ENCODE measurements at places on chromosomes 7 and 10.

DNA sequence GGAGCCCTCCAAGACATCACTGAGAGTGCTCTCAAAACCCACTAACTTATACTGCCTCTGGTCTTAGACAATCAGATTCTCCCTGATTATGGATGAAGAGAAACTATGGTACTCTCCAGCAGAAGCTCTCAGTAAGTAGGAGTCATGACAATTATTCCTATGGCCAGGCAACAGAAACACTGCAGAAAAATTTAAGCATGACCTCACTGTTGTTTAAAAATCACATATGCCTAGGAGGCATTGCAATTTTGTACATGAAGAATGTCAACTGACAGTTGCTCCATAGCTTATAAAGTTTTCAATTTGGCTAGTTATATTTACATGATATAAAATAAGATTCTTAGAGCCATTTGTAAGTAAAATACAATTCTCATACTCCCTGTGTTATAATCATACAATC, 105.9 kb upstream of the LSM8 start:
- no peak for DNase-seq

GRCh38 chr10:33295851-33296250, 38.6 kb downstream of the NRP1 start:
- no peak for DNase-seq

GRCh38 chr10:133419211-133419950, 5.0 kb downstream of the SPRN start:
- DNase-seq = no peak

- no peak for DNase-seq
Measured at GRCh38 chr10:86648704-86649427, 5.5 kb upstream of the OPN4 start.

GRCh38 chr7:90536449-90536848, 59.7 kb upstream of the CDK14 start:
- DNase-seq = no peak

- no peak for DNase-seq
Measured at GRCh38 chr10:85429126-85429525, 937.5 kb downstream of the GRID1 start.

DNA sequence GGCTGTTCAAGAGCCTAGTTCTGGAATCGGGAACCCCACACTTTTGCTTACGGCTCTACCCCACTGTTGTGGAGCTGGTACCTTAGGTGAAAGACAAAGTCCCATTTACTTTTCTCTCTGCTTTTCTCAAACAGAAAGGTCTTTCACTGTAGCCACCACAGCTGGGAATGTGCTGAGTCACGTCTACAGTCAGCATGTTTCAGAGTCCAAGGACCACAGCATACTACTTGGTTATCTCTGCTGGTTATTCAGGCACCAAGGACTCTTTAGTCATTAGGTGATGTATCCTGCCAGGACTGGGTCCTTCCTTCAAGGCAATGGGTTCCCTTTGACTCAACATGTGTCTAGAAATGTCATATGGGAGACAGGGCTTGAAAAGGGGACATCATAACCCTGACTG, 266.8 kb upstream of the STEAP1 start:
- DNase-seq = no peak

GRCh38 chr7:52406808-52407207, 628.6 kb upstream of the POM121L12 start:
- DNase-seq = no peak

DNA sequence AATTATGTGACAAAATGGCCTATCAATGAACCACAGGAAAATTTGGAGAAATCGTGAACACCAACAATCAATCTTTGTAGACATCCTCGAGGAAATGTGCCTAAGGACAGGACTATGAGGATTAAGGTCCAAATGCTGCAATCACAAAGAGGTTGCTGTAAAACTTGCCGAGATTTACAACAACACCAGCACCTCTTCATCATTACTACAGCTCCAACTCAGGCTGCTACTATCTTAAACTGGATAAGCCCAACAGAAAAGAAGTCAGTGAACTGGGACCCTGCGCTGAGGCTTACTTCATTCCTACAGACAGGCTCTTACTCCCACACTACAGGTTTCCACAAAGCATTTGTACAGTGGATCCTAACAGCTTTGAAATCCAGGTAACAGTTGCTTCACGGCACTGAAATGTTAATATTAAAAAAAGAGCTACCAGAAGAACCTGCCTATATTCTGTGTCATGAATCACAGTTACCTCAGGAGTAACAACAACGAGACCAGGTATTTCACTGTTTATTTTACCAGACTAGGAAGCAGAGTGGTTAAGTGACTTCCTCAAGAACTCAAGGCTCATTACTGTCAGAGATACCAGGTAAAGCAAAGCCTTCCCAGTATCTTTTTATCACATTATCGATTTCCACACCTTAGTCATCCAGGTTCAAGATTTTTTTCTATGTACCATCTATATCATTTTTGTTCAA, 23.9 kb downstream of the CACUL1 start:
- DNase-seq = no peak

- no peak for DNase-seq
Measured at GRCh38 chr7:100545360-100546128, 6.5 kb downstream of the AGFG2 start.

- DNase-seq = no peak
Measured at GRCh38 chr10:84988011-84988410, 659.6 kb downstream of the CCSER2 start.

GRCh38 chr7:44572771-44573170, 937 bp downstream of the DDX56 start:
- no peak for DNase-seq

DNA sequence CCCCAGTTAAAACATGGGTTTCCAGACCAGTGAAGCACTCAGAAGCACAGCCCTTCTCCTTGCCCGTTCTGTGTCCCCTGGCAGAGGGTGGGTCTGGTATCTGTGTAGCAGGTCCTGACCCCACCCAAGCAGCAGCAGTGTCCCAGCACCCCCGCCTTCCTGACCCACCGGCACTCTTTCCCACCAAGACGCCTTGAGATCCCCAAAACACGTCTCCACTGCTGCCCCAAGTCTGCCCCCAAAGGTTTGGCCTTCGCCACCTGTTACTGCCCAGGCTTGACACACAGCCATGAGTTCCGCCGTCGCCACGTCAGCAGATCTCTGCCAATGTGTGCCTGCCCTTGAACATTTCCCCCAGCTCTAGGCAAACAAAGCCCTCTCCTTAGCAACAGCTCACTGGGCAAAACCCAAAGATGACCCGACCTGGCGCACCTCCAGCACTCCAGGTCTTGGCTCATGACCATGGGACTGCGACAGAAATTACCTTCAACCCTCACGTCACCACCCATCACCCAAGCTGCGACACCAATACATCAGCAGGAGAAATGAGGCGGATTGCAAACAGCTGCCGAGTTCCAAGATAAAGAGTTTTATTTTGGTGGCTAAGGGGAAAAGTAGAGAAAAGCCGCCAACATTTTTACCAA, 75.6 kb downstream of the CTBP2 start:
- no peak for DNase-seq

DNA sequence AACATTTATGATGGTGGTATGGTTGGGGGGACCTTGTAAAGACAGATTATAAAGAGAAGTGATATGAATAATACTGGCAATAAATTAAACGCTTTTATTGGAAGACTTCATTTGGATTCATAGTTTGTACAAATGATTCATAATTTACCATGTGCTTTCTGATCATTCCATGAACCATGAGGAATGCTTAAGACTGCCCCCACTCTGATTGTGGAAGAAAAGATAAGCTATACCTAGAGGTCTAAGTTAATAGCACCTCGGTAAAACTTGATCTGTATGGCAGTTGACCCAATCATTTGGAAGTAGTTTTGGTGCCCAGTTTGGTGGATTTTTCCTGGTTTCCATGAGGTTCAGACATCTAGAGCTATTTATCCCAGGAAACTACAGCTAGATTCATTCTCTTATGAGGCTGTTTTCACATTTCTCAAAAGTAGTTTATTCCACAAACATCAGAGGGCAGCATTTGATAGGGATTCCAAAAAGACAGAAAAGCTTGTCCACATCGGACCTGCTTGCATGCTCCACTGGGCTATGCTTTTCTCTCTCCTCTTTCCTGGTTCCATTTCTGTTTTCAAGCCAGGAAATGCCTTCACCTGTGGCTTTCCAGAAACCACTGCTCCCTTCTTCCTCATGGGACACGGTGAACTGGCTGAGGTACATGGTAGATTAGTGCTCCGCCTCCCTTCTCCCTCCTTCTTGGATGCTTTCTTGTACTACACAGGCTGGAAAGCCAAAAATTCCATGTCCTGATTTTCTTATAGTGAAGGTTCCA, 29.2 kb downstream of the TFAM start:
- DNase-seq = no peak

- no peak for DNase-seq
Measured at GRCh38 chr7:154744861-154745258, 258.1 kb downstream of the PAXIP1 start.

GRCh38 chr7:117308891-117309290, 14.0 kb downstream of the WNT2 start:
- DNase-seq = no peak

- no peak for DNase-seq
Measured at GRCh38 chr10:87658321-87658795, 1.3 kb upstream of the PAPSS2 start.

- no peak for DNase-seq
Measured at GRCh38 chr10:86671419-86671818, 3.1 kb downstream of the LDB3 start.

- DNase-seq = no peak
Measured at GRCh38 chr7:130179631-130180030, 25.6 kb downstream of the TMEM209 start.

- no peak for DNase-seq
Measured at GRCh38 chr10:123573236-123574108, 92.7 kb upstream of the GPR26 start.

DNA sequence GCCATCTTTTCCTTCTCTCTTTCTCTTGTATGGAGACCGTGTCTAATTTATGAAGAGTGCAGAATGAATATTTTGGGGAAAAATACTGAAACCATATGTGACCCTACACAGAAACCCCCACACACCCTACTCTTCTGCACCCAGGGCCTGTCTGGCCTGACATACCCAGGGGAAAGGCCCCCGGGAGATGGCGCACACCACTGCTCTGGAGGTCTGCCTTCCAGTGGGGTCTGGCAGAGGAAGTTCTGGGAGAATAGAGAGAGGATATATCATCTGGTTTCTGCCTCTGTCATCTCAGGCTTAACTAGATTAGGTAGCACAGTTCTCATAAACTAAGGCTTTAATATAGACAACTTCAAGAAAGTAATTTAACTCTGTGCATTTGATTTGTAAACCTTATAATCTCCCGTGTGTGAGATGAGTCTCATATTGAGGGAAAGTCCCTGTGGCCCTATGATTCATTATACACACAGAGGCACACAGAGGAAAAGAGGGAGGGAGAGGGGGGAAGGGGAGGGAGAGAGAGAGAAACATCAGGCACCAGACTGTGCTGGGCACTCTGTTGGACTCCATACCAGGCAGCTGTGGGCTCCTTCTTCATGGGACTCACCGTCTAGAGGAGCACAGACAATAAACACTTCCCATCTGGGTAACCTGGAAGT, 123.3 kb downstream of the AOAH start:
- DNase-seq = no peak

DNA sequence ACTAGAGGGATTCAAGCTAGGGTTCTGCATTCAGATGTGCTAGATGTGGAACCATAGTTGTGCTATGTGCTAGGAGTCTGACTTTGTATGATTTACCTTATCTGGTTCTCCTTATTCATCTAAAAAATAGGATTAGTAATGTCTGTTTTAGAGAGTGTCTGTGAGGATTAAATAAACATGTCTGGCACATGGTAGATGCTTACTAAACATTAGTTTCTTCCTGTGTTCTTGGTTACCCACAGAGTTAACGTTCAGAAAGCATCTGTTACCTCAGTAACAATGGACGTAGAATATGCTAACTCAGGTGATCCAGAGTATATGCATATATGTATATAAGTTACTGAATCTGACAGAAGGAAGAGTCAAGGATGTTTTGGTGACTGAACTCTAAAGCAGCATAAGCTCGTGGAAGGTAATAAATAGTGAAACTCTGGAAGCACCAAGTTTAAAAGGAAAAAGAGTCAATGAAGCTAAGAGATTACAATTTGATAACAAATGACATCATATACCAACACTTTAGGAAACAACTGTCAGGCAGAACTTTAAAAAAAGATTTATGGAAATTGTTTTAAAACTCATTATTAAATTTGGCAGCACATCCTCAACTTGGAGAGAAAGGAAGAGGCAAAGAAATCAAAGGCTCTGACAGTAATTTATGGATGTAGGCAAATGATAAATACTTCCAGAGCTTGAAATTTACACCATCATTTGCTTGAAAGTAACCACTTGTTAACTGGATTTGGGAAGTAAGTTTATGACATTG, 127.0 kb downstream of the CCNY start:
- no peak for DNase-seq

DNA sequence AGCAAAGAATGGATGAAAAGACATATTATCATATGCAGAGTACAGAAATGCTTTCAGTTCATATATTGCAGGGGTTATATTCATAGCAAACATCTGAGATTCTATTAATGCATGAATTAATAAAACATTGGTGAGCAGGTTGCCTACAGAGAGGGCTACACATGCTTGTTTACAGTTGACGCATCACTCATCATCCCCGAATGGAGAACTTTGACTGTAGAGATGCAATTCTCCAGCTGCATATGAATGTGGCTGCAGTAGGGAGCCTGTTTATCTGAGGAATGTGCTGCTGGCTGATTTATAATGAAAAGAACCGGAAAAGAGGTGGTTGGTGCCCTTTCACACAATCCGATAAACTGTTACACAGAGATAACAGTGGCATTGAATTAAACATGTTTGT, 116.5 kb downstream of the GRM3 start:
- DNase-seq = no peak

- no peak for DNase-seq
Measured at GRCh38 chr7:74149071-74149470, 25.1 kb upstream of the EIF4H start.

GRCh38 chr7:2299870-2300512, 14.2 kb downstream of the SNX8 start:
- no peak for DNase-seq

DNA sequence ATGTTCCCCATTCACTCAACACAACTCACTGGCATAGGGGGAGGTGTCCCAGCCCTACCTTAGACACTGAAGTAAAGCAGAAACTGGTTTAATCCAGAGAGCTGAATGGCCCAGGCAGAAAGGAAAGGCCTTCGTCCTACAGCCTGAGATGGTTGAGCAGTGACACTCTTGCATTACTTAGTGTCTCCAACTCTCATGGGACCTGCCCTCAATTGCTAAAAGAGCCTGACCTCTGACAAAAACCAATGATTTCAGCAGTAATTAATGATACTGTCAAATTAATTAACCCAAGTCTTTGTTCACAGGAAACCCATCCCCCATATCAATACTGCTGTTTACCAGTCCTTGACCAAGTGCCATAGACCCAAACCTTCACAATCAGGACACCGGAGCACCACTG, 48.6 kb downstream of the ICA1 start:
- DNase-seq = no peak

GRCh38 chr10:71124921-71125748, 87.2 kb upstream of the UNC5B start:
- no peak for DNase-seq

- DNase-seq = no peak
Measured at GRCh38 chr7:134315679-134316538, 821 bp downstream of the SLC35B4 start.
